Brain pericyte (primary cell): ENCODE measurements at places on chromosomes 1 and 21.

DNA sequence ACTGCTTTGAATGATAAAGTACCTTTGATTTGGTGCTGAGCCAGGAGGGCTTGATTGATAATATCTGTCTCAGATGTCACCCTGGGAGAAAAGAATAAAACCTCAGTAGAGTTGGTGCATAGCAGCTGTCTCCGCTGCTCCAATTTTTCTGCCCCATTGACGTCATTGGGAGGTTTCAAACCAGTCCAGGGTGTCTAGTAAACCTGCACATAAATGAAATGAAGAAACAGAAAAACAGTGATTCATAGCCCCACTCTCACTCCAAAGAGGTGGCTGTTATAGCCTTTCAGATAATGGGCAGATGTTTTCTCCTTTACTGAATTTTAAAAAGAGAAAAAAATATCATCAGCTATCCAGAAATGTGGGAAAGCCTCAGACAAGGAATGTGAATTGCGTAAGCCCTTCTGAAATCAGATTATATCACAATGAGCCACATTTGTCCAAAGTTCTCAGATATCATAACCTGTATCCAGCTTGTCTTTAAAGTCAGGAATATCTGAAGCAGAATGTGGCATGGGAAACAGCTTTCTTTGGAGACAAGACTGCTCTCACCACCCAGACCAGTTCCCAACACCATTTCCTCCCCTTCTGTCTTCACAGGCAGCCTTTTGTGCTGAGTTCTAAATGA is 351.3 kb upstream of the SGIP1 start:
- DNase-seq, result no peak

- no peak for DNase-seq
These were observed 87.9 kb downstream of the MATN1 start for GRCh38 chr1:30635391-30635975.

- no peak for DNase-seq
These were observed 85.2 kb downstream of the TBX19 start for GRCh38 chr1:168365719-168366479.

DNA sequence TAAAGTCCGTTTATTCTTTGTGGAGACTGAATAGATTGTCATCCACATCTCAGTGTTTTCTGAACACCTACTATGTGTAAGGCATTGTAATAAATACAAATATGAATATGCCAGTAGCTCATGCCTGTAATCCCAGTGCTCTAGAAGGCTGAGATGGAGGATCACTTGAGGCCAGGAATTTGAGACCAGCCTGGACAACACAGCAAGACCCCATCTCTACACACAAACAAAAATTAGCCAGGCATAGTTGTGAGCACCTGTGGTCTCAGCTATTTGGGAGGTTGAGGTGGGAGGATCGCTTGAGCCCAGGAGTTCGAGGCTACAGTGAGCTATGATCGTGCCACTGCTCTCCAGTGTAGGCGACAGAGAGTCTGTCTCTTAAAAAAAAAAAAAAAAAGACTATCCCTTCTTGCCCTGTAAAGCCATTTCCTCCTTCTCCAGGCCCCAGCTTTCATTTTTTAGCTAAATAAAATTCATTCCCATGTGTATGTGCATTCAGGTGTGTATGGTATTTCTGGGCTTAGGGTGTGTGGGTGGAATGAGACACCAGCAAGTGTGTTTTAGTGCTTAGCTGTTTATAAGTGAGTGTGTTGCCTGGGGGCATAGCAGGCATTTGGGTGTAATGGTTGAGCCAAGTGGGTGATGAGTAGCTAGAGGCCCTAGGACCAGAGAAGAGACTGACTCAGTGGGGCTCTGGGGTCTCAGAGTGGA is 7.8 kb downstream of the CELSR2 start:
- no peak for DNase-seq

DNA sequence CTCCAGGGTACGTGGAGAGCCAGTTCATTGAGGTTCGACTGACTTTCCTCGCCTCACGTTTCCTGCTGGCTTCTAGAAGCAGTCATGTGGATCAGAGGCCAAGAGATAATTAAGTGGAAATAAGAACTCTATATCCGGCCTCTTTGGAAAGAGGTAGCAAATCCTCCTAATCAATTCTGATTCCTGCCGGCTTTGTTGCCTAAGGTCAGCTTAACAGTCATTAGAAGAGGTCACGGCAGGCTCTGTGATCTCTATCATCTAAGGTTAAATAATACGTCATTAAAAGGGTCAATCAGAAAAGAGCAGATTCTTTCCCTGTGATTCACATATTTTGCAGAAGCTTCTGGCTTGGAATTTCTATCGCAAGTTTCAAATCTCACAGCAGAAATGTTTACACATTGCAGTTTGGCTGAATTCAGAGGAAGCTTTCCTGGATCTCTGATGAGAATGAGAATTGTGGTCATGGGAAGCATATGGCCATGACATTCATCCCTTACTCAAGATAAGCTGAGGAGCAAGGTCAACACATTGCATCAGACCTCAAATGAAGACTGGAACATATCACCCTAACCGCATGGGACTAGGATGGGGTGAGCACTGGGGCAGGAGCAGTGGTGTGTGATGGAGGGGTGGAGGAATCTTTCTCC is 189.4 kb downstream of the PBX1 start:
- DNase-seq, result peak; percentile 72

DNA sequence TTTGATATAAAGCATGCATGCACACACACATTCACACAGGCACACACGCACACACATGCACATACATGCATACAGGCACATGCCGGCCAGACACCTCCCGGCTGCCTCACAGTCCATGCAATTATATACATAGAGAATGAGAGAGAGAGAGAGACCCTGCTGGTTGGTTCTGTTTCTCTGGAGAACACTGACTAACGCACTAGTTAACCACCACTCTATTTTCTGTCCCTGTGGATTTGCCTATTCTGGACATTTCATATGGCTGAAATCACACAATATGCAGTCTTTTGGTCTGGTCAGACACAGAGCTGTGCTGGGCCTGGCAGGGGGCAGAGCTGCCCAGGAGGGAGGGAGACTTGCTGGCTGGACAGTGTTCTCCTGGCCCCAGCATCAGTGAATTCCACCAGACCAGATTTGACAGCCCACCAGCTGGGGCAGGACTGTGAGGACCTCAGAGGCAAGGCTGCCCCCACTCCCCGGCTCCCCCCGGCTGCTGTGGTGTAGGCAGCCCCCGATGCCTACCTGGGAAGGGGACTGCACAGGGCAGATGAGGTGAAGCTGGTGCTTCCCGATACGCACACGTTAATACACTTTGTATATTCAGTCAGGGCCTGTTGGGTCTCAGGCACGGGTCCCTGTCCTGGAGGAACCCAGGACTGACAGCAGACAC is 152.2 kb downstream of the NPHP4 start:
- DNase-seq, result no peak

DNA sequence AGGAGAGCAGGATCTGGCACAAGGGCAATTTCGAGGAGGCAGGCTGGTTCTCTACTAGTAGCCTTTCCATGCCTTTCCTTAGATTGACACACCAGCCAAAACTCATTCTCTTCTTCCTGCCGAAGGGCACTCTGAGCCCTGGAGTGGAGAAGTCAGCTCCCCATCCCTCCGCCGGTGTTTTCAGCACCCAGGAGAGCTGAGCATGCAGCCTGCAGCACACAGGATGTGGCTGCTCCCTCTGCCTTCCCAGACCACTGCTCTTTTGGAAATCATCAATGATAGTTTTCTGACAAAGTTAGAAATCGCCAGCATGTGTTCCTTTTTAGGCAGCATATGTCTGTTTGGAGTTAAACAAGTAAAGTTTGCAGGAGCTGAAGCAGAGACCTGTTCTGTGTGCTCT is 11.7 kb downstream of the RNU5D-1 start:
- no peak for DNase-seq

GRCh38 chr1:15627343-15627988 is 10.2 kb downstream of the DDI2 start:
- DNase-seq, result no peak

- DNase-seq, result no peak
These were observed 12.1 kb downstream of the NBPF3 start for GRCh38 chr1:21451981-21452411.

- DNase-seq, result no peak
These were observed 91.9 kb downstream of the PLD5 start for GRCh38 chr1:242432491-242433095.

DNA sequence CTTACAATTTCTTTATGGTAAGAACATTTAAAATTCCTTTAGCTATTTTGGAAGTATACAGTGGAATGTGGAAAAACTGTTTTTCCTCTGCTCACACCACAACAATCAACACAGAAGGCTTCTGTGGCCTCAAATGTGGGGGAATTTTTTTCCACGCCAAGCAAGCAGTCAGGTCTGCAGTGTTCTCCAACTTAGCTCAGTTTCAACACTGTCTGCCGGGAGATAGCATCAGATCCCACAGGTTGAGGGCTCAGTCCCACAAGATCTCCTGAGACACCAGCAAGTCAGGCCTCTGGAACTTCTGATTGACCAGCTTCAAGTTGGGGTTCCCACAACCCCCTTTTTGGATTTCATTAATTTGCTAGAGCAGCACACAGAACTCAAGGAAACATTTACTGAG is 50.3 kb downstream of the PTBP2 start:
- no peak for DNase-seq

DNA sequence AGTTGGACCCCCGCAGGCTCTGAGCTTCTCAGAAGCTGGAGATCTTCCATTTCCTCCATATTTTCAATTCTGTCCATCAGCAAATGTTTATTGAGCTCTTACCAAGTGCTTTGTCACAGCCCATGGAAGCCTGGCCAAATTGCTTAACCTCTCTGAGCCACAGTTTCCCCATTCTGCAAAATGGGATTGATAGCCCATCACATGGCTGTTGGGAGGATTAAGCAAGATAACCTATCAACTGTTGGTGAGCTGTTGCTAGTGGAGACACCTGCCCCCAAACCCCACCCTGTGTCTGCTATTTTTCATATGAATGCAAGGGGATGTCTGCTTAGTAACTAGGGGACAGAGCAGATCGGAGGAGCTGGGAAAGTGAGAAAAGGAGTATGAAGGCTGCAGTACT is 38.3 kb downstream of the CD34 start:
- no peak for DNase-seq

DNA sequence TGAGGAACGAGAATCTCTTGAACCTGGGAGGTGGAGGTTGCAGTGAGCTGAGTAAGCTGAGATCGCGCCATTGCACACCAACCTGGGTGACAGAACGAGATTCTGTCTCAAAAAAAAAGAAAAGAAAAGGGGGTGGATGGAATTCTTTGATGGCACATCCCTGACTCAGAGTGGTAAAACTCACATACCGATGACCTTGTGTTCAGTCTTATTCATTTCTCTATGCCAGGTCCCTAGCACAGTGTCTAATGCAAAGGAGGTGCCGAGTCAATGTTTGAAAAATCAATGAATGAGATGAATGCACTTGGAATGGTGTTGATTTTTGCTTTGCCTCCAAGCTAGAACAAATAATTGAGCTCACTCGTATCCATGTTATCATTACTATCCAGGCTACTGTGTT is 18.5 kb upstream of the FAM20B start:
- DNase-seq, result no peak

- DNase-seq, result no peak
These were observed 365.4 kb downstream of the LTN1 start for GRCh38 chr21:28627261-28627660.

DNA sequence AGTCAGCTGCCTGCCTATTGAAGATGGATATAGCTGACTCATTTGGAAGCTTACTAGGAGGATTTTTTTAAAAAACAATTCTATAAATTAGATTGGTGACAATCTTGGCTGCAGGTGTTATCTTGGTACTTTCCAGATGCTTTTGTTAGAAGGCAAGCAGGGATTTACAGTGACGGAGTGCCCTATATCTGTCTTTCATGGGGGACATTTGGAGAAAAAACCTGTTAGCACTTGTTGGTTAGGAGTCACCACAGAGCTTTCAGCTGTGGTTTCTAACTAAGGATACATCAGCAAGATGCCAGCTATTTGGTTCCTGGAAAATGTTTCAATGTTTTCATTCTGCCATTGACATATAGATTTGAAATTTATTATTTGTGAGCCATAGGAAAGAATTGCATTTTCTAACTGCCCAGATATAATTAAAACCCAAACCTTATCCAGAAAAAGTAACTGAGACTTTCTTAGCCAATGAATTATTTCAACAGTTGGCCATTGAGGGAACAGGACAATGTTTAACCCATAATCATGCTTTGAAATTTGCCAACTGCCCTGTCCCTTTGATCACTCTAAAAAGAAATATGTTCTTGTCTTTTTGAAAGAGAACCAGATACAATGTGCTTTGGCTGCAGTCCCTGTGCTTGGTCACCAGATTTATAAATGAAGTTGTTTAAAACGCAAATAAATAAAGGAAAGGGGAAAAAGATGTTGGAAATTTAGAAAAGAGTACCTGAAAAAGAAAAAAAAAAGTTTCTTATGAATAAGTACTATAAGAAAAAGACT is 761.0 kb upstream of the CXADR start:
- DNase-seq, result no peak

DNA sequence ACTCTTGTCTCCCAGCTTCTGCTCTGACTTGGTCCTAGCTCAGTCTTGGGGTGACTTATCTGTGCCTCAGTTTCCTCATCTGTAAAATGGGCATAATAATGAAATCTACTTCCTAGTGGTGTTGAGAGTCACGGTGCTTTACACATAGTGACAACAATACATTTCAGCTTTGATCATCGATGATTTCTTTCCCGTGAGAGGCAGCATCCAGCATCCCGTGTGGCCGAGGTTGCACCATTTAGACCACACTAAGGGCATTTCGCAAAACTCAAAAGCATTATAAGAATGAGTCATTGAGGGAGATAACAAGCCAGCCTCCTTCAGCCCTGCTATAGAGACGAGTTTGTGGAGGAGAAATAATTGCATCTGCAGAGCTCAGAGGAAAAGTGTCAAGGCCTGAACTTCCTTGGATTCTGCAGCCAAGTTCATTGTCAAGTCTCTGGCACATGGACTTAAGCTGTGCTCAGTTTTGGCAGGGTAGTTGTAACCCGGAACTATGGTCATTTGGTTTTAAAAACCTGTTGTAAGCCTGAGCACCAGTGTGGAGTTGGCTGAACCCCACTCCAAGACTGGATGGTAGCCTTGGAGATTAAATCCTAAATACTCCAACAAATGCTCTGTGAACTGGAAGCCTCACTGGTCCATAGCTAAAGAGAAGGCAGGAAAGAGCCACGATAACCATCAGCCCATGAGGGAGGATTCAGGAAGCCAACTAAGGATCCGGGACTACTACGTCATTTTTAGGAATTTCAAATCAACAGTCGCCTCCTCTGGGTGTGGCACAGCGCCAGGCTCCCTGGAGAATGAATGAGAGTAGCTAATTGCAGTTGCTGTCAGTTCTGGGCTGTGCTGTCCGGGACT is 64.2 kb downstream of the TCP10L start:
- DNase-seq, result no peak

DNA sequence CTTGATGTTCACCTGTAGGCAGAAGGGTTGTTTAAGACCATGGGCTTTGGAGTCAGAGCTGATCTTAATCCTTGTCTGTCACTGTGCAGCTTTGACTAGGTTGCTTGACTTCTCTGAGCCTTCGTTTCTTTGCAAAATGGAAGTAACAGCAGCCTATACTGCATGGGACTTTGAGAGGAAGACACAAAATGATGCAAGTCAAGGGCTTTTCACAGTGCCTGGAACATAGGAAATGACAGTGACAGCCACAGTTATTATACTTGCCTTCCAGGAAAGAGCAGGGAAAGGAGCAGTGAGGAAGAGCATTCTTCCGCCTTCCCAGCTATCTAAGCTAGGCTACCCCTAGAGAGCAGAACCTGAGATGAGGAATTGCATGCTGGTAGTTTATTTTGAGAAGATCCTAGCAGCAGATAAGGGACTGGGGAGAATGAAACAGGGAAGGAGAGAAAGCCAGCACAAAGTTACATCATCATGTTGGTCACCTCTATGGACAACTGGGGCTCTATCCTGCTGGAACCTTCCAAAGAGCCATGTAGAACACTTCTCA is 3.1 kb downstream of the CSF3R start:
- DNase-seq, result no peak

- no peak for DNase-seq
These were observed 45.1 kb downstream of the GRIK3 start for GRCh38 chr1:36989241-36989640.
